ENCODE measurements at places on chromosomes 7 and 10. TPM values are rescaled to one million over a fixed set of nuclear protein-coding genes. Genes with fewer than 3 reads are reported as not detected.

VIPR2 gene
- 0.85 TPM for total RNA-seq

FAM25C gene
- not detected for total RNA-seq

GFRA1 gene
- total RNA-seq = 1.6 TPM

COBL gene
- total RNA-seq = 0.09 TPM

GDF2 gene
- not detected for total RNA-seq

NKX2-3 gene
- not detected for total RNA-seq

HECW1 gene
- total RNA-seq = 3.1 TPM

RPEL1 gene
- total RNA-seq = under 0.01 TPM

NACAD gene
- total RNA-seq = 0.83 TPM

GLI3 gene
- total RNA-seq = 5.1 TPM

BAIAP2L1 gene
- 1.4 TPM for total RNA-seq

EPO gene
- not detected for total RNA-seq

ADCY1 gene
- 0.28 TPM for total RNA-seq

VWDE gene
- total RNA-seq = not detected

MUC3A gene
- total RNA-seq = not detected

FMC1 gene
- total RNA-seq = 16.6 TPM

PALD1 gene
- under 0.01 TPM for total RNA-seq

MRLN gene
- not detected for total RNA-seq

DYDC1 gene
- total RNA-seq = not detected

AKR1E2 gene
- 13.9 TPM for total RNA-seq

FRAT1 gene
- 2.4 TPM for total RNA-seq

TDRD1 gene
- 0.83 TPM for total RNA-seq

PRRT4 gene
- not detected for total RNA-seq

DGKI gene
- total RNA-seq = 4.0 TPM

SEC61G gene
- total RNA-seq = 259 TPM

LIPJ gene
- total RNA-seq = under 0.01 TPM

CYP2E1 gene
- total RNA-seq = 0.37 TPM

MYL7 gene
- not detected for total RNA-seq

DYNC1I1 gene
- 0.83 TPM for total RNA-seq

SYT15B gene
- total RNA-seq = 0.57 TPM

FASTK gene
- total RNA-seq = 76.1 TPM

MALRD1 gene
- total RNA-seq = 1.00 TPM

MKRN1 gene
- 67.7 TPM for total RNA-seq

COPG2 gene
- total RNA-seq = 31.7 TPM

UROS gene
- 71.7 TPM for total RNA-seq

JAKMIP3 gene
- 0.55 TPM for total RNA-seq

ANKIB1 gene
- 56.4 TPM for total RNA-seq

NRG3 gene
- total RNA-seq = not detected

CDNF gene
- 1.1 TPM for total RNA-seq

ADARB2 gene
- not detected for total RNA-seq

TMEM243 gene
- 26.9 TPM for total RNA-seq

All from smooth muscle cell of bladder (primary cell).